ENCODE measurements at places on chromosomes 7 and 10. TPM values are rescaled to one million over a fixed set of nuclear protein-coding genes. Genes with fewer than 3 reads are reported as not detected.

ENTPD1 gene
- 0.37 TPM for total RNA-seq

HTRA1 gene
- 9.0 TPM for total RNA-seq

DNA sequence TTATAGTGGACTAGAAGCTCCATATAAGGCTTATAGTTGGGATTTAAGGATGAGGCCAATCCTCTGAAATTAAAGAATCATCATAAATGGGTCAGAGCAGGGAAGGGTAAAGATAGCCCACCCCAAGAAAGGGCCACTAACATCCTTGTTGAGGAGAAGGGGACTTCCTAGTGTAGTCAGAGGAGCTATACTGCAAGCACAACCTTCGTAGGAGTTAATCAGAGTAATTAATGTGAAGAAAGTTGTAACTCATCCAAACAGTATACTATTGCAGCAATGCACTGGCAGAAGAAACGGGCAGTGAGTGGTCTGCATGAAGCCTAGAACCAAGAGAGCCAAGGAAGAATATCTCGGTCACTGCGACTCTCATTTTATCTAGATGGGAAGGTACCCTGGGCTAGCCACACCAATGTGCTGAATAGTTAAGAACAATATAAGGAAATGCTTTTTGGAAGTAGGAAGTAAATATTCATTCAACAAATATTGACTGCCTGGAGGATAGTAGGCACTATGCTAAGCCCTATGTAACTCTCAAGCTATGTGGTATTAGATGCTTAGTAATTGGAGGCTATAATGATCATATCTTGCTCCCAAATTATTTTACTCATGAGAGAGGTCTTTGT, 13.3 kb downstream of the OTUD1 start:
- H3K27ac ChIP-seq: no peak overlapping the region
- no peak for DNase-seq
- no peaks in the 10 kb centered on the region for H3K4me1 ChIP-seq
- H3K27me3 ChIP-seq: no peaks in the 10 kb centered on the region
- H3K4me3 ChIP-seq: no peak overlapping the region

KCNMA1 gene
- 0.93 TPM for total RNA-seq

- H3K27me3 ChIP-seq: no peaks in the 10 kb centered on the region
- no peaks in the 10 kb centered on the region for H3K4me1 ChIP-seq
- H3K27ac ChIP-seq: no peak overlapping the region
- no peak for DNase-seq
- no peaks in the 10 kb centered on the region for H3K36me3 ChIP-seq
Measured at GRCh38 chr7:114900127-114900526, 21.8 kb upstream of the MDFIC start.

GRCh38 chr10:112213098-112213823, 29.7 kb upstream of the GPAM start:
- no peaks in the 10 kb centered on the region for H3K27me3 ChIP-seq
- DNase-seq: no peak
- no peaks in the 10 kb centered on the region for H3K36me3 ChIP-seq
- H3K4me3 ChIP-seq: no peak overlapping the region
- H3K27ac ChIP-seq: peak overlapping the region; percentile 60

DNA sequence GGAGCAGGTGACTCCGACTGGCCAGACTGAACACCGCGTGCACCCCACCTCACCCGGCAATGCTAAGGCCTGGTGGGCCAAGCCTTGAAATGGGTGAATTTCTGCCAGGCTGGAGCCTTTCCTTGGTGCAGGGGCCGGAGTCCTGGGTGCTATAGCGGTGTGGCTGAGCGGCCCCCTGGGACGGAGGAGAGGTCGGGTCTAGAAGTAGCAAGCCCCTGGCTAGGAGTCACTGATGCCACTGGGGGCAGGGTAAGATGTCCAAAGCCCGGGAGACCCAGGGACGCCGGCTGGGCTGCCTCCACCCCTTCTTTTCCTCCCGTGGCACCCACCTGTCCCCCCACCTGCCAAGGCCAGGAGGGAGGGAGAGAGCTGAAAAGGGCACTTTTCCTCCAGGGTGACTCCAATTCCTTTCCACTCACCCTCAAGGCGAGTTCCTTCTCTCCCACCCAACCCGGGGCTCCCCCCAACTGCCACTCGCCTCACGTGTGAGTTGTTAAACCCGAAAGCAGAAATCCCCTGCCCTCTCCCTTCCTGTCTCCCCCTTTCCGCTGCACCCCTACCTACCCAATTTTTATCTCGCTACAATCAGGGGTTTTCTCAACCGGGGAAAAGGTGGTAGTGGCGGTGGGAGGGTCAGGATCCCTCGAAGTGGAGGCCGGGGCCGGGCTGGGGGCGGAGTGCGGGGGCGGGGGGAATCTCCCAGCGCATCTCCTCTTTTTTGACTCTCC, 6.0 kb upstream of the GATA3 start:
- H3K27me3 ChIP-seq: peaks cover 97% of the 10 kb centered on the region
- H3K4me3 ChIP-seq: no peak overlapping the region
- no peak for DNase-seq
- H3K4me1 ChIP-seq: peaks cover 11% of the 10 kb centered on the region

GRCh38 chr7:152986376-152986775, 226.8 kb downstream of the ACTR3B start:
- no peak overlapping the region for H3K27ac ChIP-seq
- peaks cover 2% of the 10 kb centered on the region for H3K27me3 ChIP-seq
- H3K36me3 ChIP-seq: peaks cover 4% of the 10 kb centered on the region
- H3K4me3 ChIP-seq: no peak overlapping the region
- DNase-seq: no peak

- no peaks in the 10 kb centered on the region for H3K36me3 ChIP-seq
- H3K4me1 ChIP-seq: peaks cover 9% of the 10 kb centered on the region
- no peak overlapping the region for H3K4me3 ChIP-seq
- no peaks in the 10 kb centered on the region for H3K27me3 ChIP-seq
Measured at GRCh38 chr7:91193141-91193540, 71.1 kb upstream of the FZD1 start.

DNA sequence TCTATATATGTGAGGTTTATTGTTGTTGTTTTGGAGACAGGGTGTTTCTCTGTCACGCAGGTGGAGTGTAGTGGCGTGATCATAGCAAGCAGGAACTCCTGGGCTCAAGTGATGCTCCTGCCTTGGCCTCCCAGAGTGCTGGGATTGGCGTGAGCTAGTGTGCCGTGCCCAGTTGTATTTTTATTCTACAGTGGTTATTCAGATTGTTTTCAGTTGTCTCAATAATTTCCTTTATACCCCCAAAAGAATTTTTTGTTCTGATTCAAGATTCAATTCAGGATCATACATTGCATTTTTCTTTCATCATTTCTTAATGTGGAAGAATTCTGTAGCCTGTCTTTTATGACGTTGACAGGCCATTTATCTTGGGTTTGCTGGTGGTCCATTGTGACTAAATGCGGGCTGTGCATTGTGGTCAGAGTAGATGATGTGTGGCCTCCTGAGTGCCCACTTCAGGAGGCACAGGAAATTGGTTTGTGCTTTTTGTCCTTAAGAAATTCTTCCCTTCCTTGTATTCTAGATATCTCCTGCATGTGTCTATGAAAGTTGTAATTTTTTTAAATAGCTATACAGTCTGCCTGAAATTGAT, 22.9 kb downstream of the RBM33 start:
- no peak overlapping the region for H3K4me3 ChIP-seq
- DNase-seq: no peak
- H3K36me3 ChIP-seq: peaks cover 3% of the 10 kb centered on the region

GRCh38 chr10:48609899-48610584, 5.2 kb upstream of the ARHGAP22 start:
- H3K27me3 ChIP-seq: peaks cover 42% of the 10 kb centered on the region
- no peak for DNase-seq
- peaks cover 3% of the 10 kb centered on the region for H3K4me1 ChIP-seq
- no peak overlapping the region for H3K27ac ChIP-seq
- H3K36me3 ChIP-seq: no peaks in the 10 kb centered on the region
- H3K4me3 ChIP-seq: no peak overlapping the region

DNA sequence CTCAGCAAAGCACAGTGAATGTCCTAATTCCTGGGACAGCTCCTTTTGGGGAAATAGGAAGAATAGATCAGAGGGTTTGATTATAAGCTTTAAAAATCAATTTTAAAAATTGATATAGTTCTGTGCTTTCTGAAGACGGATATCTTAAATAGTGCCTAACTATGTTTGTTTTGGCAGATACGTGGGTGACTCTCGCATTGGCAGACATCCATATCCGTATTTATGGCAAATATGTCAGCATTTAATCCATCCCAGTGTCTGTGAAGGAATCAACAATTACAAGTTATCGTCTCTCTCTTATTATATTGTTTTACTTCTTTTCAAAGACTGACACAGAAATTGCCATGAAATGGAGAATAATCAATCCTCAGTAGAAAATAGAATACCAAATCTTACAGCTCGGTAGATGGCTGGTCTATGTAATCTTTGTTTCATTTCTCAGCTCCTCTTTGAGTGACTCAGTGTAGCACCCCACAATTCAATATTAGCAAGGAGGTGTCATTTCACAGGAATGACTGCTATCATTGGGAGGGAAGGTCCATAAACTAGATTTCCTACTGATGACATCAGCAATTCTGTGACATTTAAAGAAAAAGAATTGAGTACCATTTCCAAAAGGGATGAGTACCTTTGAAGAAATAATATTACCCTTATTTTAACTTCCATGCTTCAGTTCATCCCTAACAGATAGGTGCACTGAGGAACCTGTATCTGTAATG, 186.4 kb upstream of the NFE2L3 start:
- no peak overlapping the region for H3K4me3 ChIP-seq
- DNase-seq: no peak
- peaks cover 24% of the 10 kb centered on the region for H3K27me3 ChIP-seq
- peaks cover 14% of the 10 kb centered on the region for H3K4me1 ChIP-seq
- H3K36me3 ChIP-seq: no peaks in the 10 kb centered on the region

GRCh38 chr10:104033966-104034365, 51.7 kb downstream of the COL17A1 start:
- H3K36me3 ChIP-seq: peaks cover 7% of the 10 kb centered on the region
- DNase-seq: no peak
- H3K4me3 ChIP-seq: no peak overlapping the region
- peaks cover 20% of the 10 kb centered on the region for H3K4me1 ChIP-seq

GRCh38 chr7:37781156-37781555, 67.2 kb upstream of the NME8 start:
- no peak overlapping the region for H3K4me3 ChIP-seq
- H3K27ac ChIP-seq: no peak overlapping the region
- H3K27me3 ChIP-seq: no peaks in the 10 kb centered on the region
- no peak for DNase-seq
- peaks cover 14% of the 10 kb centered on the region for H3K4me1 ChIP-seq
- peaks cover 6% of the 10 kb centered on the region for H3K36me3 ChIP-seq

DNA sequence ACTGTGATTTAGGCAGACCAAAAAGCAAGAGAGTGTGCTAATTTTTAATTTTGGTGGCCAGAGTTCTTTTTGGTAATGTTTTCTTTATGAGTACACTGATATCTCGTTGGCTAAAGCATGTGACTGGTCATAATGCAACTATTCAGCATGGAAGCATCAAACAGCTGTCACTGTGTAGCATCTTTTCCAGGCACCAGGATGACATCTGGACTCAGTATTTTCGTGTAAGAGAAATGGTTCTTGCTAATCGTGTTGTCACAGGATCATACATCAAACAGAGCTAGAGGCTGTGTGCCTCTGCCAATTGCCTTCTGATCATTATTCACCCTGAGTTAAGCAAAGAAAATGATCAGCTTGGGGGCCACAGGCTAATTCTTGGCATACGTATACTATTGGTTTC, 118.9 kb downstream of the SND1 start:
- no peak overlapping the region for H3K4me3 ChIP-seq
- peaks cover 25% of the 10 kb centered on the region for H3K4me1 ChIP-seq
- H3K27ac ChIP-seq: no peak overlapping the region
- no peak for DNase-seq

DNA sequence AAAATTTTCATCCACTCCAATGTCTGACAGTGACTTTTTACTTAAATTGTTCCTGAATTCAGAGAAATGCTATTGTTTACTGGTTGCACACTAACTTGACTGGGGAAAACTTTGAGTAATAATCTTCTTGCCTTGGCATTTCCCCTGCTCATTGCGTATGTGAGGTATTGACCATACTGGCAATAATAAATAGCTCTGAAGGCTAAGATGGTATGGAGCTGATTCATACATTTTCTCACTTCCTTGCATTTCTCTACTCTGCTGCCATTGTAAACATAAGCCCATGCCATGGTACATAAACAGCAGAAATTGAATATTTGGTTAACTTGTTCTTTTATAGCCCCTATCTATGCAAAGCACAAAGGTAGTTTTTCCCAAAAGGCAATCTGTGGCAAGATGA, 290.0 kb downstream of the RNLS start:
- H3K27ac ChIP-seq: no peak overlapping the region
- no peak overlapping the region for H3K4me3 ChIP-seq
- no peaks in the 10 kb centered on the region for H3K36me3 ChIP-seq
- H3K4me1 ChIP-seq: no peaks in the 10 kb centered on the region

DNA sequence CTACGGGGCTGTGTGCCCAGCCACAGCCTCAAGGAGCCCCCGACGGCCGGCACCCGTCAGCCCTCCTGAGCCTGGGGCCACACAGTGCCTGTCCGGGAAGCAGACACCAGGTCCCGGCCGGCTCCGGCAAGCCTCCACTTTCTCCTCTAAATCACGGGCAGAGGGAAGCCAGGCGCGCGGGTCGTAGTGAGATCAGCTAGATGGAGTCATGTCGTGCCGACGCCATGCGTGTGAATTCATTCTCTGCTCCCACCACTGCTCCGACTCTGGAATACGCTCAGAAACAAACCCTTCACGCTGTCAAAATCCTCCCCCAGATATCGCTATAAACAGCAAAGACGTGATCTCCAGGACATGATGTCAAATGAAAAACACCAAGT, 93.7 kb upstream of the DNAAF5 start:
- no peak overlapping the region for H3K27ac ChIP-seq
- no peak overlapping the region for H3K4me3 ChIP-seq
- no peaks in the 10 kb centered on the region for H3K36me3 ChIP-seq
- DNase-seq: no peak
- H3K27me3 ChIP-seq: no peaks in the 10 kb centered on the region

OGDHL gene
- 10.6 TPM for total RNA-seq

NAT16 gene
- total RNA-seq: 1.7 TPM

GRCh38 chr7:124072603-124073309, 39.9 kb upstream of the TMEM229A start:
- no peak overlapping the region for H3K4me3 ChIP-seq
- H3K36me3 ChIP-seq: no peaks in the 10 kb centered on the region
- no peak for DNase-seq
- H3K4me1 ChIP-seq: peaks cover 5% of the 10 kb centered on the region

DNA sequence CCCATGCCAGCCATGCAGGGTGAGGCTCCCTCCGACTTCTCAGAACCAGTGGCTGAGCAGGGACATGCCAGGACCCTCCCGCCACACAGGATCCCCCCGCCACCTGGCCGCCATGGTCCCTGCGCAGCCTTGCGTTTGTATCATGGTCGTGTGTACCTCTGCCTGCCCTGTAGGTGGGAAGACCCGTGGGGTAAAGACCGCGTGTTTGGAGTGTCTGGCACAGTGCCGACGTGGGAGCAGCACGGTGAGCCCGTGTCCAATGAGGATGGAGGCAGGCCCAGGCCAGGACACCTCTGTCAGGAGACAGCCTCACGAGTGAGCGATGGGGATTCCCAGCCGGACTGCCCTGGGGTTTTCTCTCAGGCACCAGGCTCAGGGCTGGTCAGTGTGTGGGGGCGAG, 31.9 kb downstream of the NKX6-2 start:
- H3K36me3 ChIP-seq: peaks cover 22% of the 10 kb centered on the region
- H3K4me1 ChIP-seq: no peaks in the 10 kb centered on the region
- no peak overlapping the region for H3K27ac ChIP-seq
